ENCODE measurements at places on chromosomes 12 and 14. TPM values are rescaled to one million over a fixed set of nuclear protein-coding genes. Genes with fewer than 3 reads are reported as not detected.

DNA sequence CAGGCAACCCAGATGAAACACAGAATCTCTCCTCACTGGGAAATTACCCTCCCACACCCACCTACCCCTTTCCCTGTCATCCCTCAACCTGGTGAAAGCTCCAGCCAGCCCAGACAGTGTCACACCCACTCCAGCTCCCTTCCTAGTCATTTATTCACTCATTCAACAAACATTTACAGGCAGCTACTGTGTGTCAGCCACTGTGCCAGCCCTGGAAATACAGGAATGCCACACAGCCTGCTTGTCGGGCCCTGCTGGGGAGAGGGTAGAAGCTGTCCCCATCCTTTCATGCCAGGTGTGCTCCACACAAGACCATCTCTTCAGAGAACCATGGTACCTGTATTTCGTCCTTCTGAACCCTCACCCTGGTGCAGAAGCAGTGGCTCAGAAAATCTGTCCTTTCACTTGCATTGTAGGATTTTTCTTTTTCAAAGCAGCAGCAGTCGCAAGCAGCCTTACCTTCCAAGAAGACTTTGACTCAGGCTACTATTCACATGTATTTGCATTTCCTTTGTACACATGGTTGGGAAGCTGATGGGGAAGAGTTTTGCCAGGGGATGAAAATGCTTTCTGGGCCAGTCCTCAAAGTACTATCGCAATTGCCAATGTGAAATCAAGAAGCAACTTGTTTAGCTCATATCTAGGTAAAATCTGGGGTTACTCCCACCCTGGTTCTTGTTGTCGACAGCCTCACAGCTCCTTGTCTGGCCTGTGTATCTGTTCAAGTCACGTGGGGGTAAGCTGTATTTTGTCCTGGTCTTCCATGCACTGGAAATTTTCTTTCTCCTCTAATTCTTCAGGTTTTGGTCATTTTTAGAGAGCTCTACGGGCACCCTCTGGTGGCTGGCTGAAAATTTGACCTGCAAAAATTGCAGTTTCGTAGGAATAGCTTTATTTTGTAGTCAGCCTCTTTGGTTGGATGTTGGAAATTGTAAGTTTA lies 147.4 kb upstream of the EGLN3 start:
- H3K27me3 ChIP-seq = no peaks in the 10 kb centered on the region
- no peaks in the 10 kb centered on the region for H3K36me3 ChIP-seq
- no peak overlapping the region for H3K4me3 ChIP-seq
- no peak for DNase-seq

GRCh38 chr12:2221030-2221621 lies 168.3 kb downstream of the CACNA1C start:
- no peaks in the 10 kb centered on the region for H3K27me3 ChIP-seq
- H3K4me3 ChIP-seq = no peak overlapping the region
- no peaks in the 10 kb centered on the region for H3K36me3 ChIP-seq
- DNase-seq = no peak
- H3K27ac ChIP-seq = no peak overlapping the region

TPPP2 gene
- total RNA-seq = 2.3 TPM

LHX5 gene
- total RNA-seq = not detected

DNA sequence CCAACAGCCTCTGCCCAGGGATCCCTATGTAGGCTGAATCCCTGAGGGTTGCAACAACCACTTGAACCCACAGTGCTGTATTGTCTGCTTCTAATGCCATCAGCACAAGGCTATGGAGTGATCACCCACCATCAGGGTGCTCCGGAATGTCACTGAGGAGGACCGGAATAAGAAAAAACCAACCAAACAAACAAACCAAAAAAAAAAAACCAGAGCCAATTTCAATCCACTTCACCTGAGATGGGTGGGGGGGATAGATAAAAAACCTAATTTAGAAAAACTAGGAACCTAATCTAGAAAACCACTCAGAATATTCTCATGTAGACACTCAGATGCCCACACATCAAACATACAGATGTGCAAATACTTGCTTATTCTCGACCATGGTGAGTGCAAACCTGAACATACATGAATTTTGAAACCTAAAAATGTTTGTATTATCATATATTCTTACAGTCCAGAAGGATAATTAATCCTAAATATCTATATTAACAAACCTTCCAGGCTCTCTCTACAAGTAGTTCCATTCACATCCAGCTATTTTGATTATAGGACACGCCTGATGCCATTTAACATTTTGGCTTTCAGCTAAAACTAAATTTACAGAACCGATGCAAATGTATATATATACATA lies 3.7 kb downstream of the TBX5 start:
- no peak for DNase-seq
- no peak overlapping the region for H3K27ac ChIP-seq
- no peaks in the 10 kb centered on the region for H3K4me1 ChIP-seq
- H3K27me3 ChIP-seq = peaks cover 74% of the 10 kb centered on the region
- no peaks in the 10 kb centered on the region for H3K36me3 ChIP-seq

EIF5 gene
- total RNA-seq = 538 TPM

PTPN21 gene
- 11.1 TPM for total RNA-seq

GRCh38 chr14:52299692-52300278 lies 14.3 kb upstream of the PTGER2 start:
- no peaks in the 10 kb centered on the region for H3K27me3 ChIP-seq
- no peak for DNase-seq
- H3K27ac ChIP-seq = no peak overlapping the region
- H3K4me1 ChIP-seq = no peaks in the 10 kb centered on the region
- no peaks in the 10 kb centered on the region for H3K36me3 ChIP-seq

RPS29 gene
- total RNA-seq = 9,326 TPM

Measured in gastrocnemius medialis (tissue), 4 donors.